ENCODE measurements at places on chromosomes 5 and 9.

GRCh38 chr5:42513246-42513645 is 90.0 kb downstream of the GHR start:
- no peak for DNase-seq

- no peak for DNase-seq
Measured at GRCh38 chr5:6805841-6806240, 92.6 kb downstream of the TENT4A start.

DNA sequence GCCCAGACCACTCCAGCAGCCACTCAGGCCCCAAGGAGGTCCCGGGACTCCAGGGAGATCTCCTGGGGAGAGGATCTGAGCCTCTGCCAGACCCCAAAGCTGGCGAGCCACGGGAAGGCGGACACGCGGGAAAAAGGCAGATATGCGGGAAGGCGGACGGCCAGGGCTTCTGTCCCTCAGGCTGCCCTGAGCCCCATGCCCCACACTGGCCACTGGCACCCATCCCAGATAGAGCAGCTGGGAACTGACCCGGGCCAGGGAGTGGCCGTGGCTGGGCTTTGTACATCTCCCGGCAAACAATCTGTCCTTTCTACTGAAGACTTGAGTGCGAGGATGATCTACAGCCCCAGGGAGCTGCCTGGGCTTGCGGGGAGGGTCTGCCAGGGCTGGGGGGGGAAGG is 21.1 kb upstream of the NOTCH1 start:
- DNase-seq: peak; percentile 55

DNA sequence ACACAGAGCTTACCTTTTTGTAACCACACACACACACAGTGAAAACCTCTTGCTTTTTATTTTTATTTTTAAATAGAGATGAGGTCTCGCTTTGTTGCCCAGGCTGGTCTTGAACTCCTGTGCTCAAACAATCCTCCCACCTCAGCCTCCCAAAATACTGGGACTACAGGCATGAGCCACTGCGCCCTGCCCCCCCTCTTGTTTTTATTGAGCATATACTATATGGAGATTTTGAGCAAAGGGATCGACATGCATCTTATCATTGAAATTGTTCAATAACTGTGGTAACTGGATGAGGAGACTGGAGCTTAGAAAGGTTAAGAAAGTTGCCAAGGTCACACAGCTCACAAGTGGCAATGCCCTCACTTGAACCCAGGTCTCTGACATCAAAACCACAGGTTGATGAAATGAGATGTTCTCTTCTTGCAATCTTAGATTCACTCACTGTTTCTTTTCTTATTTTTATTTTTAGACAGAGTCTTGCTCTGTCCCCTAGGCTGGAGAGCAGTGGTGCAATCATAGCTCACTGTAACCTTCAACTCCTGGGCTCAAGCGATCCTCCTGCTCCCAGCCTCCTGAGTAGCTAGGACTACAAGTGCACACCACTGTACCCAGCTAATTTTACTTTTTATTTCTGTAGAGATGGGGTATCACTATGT is 26.8 kb upstream of the STXBP1 start:
- no peak for DNase-seq

- no peak for DNase-seq
Measured at GRCh38 chr9:38157711-38158110, 88.7 kb upstream of the SHB start.

GRCh38 chr9:19922476-19923118 is 133.8 kb upstream of the SLC24A2 start:
- DNase-seq: peak; percentile 38

GRCh38 chr5:148922606-148923005 is 96.2 kb downstream of the ADRB2 start:
- DNase-seq: no peak

DNA sequence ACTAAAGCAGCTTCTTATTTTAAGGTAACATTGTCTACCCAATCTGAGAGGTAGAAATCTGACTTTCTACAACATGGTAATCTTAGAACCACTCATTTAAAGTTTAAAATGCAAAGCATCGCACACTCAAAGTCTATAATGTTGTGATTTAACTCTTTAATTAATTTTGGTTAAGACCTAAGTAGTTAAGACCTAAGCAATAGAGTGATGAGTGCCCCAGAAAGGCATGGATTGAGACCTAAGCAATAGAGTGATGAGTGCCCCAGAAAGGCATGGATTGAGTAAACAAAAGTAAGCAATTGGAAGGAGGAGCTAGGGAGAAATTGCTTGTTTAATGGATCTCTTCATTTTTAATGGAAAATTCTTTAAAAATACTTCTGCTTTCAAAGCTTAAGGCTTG is 86.8 kb downstream of the NLN start:
- no peak for DNase-seq

DNA sequence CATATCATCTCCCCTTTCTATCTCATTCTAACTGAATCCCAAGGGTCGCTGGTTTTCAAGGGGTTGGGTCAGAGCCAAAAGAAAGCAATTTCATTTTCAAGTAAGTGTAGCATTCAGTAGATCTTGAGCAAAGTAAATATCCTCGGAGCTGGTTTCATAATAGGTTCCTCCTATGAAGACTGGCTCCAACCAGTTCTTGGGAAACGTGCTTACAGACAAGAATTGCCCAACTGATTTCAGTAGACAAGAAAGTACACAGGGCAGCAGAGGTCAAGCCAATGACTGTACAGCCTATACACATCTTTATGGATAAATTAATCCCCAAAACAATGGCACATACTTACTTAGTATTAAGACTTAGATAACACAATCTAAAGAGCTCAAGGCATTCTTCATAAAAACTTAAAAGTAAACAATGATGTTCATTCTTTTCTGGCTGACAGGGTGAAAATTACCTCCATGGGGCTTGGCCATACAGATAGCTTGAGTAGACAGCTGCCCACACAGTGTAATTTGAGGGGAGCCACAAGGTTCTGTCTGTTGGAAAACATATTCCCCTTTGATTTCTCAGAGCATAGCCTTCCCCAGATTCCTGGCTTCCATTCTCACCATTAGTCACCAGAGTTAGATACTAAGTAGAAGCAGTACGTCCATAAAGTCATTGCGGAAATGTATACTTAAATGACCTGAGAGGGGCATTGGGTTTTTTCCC is 163.9 kb downstream of the ARRDC3 start:
- no peak for DNase-seq

DNA sequence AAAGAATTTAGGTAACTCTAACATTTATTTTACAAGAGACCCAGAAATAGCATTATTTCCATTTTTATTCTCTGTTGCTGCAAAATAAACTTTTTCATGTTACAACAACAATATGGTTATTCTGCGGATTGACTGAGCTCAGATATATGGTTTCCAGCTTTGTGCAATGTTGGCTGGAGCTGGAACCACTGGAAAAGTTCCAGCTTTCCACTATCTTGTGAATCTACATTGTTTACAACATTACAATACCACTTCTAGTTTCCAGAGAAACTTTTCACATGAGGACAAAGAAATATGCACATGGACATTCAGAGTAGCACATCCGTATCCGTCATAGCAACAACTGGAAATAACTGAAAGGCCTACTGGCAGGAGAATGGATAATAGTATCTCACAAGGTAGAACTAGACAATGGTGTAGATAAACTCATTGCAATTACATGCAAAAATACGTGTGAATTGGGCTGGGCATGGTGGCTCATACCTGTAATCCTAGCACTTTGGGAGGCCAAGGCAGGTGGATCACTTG is 436.1 kb upstream of the ADAMTS16 start:
- DNase-seq: no peak

DNA sequence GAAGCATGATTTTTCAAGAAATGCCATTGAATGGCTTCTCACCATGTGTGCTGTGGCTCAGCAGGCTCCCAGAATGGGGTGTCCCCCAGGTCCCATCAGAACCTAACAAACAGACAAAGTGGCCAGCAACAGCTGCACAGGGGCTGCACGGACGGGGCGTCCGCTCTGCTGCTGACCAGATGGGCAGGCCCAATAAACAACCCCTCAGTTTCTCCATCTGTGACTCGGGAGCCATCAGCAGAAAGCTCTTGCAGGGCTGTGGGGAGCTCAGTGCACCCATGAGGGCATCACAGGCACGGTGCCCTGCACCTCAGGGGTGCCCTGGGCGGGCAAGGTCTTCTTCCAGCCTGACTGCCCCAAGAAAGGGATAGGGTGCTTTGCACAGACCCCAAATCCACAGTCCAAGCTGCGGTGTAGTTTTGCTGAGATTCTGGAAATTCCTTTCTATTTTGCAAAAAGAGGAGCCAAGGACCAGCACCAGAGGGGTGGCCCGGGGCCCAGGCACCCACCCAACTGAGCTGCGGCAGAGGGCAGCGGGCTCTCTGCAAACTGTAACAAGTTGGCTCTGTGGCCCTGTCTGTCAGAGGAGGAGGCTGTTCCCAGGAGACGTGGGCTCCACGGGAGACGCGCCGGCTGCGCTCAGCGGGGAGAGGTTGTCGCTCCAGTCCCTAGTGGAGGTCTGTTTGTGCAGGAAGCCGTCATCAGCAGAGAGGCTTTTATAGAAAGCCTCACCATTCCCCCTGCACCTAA is 138.7 kb upstream of the PPP1R26 start:
- no peak for DNase-seq

- DNase-seq: no peak
Measured at GRCh38 chr9:111622626-111623025, 8.5 kb upstream of the DNAJC25 start.

- no peak for DNase-seq
Measured at GRCh38 chr5:132761321-132762240, 14.4 kb downstream of the CCNI2 start.

DNA sequence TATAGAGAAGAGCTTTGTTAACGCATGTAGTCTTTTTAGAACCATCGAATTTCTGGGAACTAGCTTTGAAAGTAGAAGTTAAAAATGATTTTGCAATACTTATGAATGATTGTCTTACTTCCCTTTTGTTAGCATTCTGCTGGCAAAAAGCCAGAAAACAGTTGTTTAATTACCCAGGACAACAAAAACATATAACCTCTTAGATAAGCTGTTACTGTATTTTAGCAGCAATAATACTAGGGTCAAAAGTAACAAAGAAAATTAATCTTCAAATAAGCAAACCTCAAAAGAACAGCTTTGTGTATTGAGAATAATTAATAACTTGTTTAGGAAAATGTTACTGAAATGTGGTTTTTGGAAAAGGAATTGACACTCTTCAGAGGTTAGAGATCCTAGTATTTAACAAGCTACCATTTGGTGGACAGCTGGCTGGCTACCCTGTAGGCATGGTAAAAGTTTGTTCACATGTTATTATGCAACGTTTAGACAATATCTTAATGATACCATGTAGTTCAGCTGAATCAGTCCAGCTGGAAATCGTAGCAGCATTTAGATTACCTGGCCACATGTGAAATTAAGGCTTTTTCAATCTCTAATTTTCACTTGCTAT is 3.8 kb downstream of the FGF10 start:
- no peak for DNase-seq

- no peak for DNase-seq
Measured at GRCh38 chr9:126375386-126375785, 48.8 kb downstream of the MVB12B start.

DNA sequence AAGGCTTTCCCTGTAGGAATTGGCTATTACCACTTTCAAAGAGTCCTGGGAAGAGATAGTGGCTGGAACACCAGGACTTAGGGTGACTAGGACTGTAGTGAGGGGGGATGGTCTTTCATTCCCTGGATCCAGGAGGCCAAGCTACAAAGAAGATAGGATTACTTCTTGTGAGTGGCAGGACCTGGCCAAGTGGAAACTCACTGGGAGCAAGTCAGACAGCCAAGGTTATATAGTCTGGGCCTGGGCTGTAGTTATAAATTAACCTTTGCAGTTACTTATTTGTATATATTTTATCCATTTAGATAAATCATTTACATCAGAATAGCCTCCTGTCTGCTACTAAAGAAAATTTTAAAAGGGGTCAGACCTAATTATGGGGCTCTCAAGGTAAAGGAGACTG is 124.3 kb downstream of the TLR4 start:
- no peak for DNase-seq

GRCh38 chr5:168088410-168089173 is 202.9 kb upstream of the WWC1 start:
- DNase-seq: no peak

- no peak for DNase-seq
Measured at GRCh38 chr9:72788966-72789735, 163.7 kb downstream of the ALDH1A1 start.

GRCh38 chr5:37248970-37249814 is at the start of gene CPLANE1:
TSS of gene CPLANE1 (minus strand) at chr5:37249376. CDS start at chr5:37247698, 1,678 bp downstream.
- DNase-seq: peak; percentile 64

DNA sequence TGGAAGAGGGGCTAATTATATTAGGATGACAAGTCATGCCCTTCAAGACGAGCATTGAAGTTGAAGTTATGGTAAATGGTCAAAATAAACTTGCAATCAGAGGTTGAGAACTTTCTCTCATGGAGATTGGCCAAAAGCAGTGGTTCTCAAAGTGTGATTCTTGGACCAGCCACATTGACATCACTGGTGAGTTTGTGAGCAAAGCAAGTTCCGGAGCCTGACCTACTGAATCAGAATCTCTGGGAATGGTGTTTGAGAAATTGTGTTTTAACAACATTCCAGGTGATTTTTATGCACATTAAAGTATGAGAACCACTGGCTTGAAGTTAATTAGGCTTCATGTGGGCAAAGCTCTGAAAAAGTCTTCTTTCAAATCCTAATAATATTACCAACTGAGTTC is 403.5 kb downstream of the ZSWIM6 start:
- DNase-seq: no peak

GRCh38 chr5:107590686-107591085 is 80.1 kb downstream of the EFNA5 start:
- DNase-seq: no peak

GRCh38 chr5:6475626-6476312 is 27.1 kb downstream of the UBE2QL1 start:
- no peak for DNase-seq

- no peak for DNase-seq
Measured at GRCh38 chr5:138467711-138468132, 2.4 kb downstream of the EGR1 start.

- no peak for DNase-seq
Measured at GRCh38 chr5:96432216-96433065, 607 bp downstream of the PCSK1 start.

DNA sequence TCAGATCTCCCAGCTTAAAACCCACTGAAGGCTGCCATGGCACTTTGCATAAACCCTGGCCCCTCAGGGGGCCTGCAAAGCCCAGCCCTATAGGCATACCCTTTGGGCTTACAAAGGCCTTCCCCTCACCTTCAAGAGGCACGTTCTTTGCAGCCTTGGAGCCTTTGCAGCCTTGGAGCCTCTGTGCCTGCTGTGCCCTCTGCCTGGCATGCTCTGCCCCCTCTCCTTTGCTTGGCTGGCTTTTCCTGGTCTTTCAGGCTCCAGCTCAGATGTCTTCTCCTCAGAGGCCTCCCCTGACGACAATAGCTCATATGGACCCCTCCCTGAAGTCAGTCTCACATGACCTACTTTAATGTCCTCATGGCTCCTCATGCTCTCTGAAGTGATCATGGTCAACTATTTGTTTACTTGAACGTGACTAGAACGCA is 60.3 kb downstream of the CXXC5 start:
- no peak for DNase-seq

Measured in anterior cingulate cortex (tissue), 58 donors.